ENCODE measurements at places on chromosomes 6 and 20.

GRCh38 chr6:17831135-17831534 is 124.4 kb upstream of the NUP153 start:
- DNase-seq = no peak

- no peak for DNase-seq
Measured at GRCh38 chr6:155523821-155524651, 68.4 kb upstream of the NOX3 start.

DNA sequence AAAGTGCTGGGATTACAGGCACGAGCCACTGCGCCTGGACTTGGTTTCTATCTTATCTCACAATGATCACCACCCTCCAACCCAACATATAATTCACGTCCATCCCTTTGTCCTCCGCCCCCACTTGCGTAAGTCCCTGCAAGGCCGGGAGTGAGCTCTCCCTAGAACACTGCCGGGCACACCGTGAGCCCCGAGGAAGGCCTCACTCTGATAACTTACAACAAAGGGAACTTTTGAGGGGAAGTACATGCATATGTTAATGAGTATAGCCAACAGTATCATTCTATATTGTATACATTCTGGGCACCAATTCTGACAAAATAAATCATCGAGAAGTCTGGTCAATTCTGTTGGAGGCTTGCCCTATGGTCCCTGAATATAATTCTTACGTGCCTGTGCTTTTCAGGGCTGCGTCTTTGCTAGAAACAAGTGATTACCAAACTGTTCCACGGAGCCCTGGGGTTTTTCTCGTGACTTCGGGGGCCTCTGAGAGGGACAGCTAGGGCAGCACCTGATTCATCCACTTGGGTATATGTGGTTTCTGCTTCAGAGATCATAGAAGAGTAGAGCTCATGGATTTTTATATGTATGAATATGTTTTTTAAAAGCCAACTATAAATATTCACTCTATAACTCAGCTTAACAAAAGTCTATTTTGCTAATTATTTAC is 469.8 kb upstream of the AGPAT4 start:
- DNase-seq = no peak

DNA sequence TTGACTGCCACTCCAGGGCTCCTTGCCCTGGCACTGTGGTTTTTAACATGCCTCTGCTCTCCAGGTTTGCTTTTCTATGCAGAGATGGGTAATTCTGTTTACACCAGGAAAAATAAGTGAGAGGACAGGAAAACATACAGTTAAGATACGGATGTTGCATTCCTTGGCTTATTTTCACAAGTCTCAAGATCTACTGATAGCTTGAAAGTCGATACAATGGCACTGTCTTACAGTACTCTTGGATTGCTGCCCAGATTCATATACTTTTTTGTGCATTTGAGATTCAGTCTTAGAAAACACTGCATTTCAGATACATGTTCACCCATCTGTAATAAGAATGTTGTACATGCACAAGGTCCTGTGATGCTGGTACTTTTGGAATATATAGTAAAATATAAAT is 159.6 kb upstream of the FLRT3 start:
- no peak for DNase-seq

- DNase-seq = no peak
Measured at GRCh38 chr20:50693001-50693400, 1.7 kb upstream of the RIPOR3 start.

DNA sequence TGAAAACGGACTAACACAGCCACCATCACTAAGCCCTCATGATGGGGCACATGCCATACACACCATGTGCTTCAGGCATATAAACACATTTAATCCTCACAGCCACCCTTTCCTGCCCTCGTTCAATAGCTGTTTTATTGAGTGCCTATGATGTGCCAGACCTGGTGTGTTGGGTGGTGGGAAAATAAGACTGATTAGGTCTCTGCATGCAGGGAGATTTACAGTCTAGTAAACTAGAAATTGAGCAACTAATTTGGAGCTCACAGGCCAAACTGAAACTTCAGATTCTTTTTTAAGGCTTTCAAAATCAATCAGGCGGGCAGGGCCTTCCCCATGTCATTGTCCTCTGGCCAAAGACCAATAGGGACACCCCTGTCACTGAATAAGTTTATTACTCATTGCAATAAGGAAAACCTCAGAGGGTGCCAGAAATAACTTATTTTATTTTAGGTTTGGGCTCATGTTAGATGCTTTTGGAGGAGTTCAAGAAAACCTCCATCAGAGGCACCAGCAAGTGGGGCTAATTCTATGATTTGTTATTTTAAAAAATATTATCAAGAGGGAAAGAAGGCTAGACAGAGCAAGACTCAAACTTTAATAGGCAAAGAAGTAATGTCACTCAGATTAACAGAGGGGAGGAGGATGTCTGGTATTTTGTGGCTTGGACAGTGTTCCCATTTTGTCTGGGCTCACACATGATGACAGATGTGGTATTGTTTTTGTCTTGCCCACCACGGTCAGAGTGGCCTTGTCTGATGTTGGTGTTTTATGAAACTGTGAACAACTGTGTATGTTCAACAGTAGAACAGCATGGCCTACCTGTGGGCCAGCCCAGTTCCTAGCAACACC is 12.0 kb downstream of the ZFP64 start:
- no peak for DNase-seq

DNA sequence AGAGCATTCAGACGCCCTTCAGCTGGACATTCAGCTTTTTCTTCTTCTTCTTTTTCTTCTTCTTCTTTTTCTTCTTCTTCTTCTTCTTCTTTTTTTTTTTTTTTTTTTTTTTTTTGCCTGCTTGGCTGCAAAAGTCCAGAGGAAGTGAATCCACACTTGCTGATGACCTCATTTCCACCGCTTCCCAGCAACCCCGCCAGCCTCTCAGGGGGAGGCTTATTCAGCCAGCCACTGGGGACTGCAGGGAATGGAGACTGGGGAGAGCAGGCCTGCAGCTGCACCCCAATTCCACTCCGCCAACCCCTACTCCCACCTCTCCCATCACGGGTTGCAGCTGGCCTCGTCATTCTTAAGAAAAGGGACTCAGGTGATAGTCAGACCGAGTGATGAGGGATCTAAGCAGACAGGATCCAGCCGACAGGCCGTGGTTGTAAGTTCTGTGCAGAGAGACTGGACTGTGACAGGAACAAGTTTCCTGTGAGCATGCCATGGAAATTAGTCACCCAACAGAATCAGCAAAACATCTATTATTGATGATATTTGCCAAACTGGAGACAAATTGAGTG is 59.0 kb upstream of the QKI start:
- no peak for DNase-seq

DNA sequence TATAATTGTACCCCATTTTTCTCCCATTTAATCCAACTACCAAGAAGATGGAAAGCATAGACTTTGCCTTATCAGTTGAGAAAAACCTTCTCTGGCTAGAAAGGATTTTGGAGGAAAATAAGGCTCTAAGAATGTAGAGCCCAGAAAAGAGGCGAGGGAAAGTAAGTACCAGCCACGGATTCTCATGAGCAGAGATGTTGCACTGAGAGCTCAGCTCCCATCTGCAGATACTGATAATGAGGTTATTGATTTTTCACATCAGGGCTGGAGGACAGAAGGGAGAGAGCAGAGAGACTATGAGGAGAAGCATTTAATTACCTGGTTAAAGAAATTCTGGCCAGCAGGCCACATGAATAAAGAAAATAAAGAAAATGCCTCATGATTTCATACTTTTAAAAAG is 104.4 kb upstream of the FAM184A start:
- no peak for DNase-seq

GRCh38 chr6:31363811-31364210 is 6.8 kb upstream of the HLA-B start:
- no peak for DNase-seq

GRCh38 chr6:111652156-111652555 is 46.5 kb upstream of the TRAF3IP2 start:
- DNase-seq = no peak

DNA sequence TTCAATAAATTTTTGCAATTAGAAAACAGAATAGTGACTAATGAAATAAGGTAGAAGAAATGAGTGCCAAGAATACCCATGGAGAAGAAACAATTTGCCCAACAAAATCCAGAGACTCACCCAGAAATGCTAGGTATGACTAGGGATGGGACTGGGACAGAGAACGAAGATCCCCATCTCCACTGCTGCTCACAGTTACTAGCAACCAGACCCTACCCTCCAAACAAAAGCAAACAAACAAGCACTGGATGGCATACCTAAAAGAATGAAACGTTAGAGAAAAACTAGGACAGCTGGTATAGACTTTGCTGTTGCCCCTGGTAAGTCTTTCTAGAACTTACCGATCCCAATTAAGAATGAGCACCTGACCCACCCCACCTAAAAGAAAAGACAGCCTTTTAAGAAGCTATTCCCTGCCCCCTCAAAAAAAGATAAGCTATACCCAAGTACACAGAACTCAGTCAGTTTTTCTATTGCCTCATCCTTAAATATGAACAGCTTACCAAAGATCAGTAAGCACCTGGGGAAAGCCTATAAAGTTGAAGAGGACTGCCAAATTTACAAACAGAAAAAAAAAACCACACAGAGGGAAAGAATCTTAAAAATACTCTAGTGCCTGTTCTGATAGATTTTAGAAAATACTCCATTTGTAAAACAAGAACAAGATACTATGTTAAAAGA is 31.7 kb downstream of the REPS1 start:
- DNase-seq = no peak

- no peak for DNase-seq
Measured at GRCh38 chr20:56352345-56353055, 6.3 kb upstream of the FAM210B start.

- DNase-seq = no peak
Measured at GRCh38 chr20:9241721-9242427, 173.0 kb downstream of the PLCB4 start.

GRCh38 chr20:39429726-39430125 is 467.6 kb downstream of the DHX35 start:
- DNase-seq = no peak

- no peak for DNase-seq
Measured at GRCh38 chr6:8074213-8074612, 10.0 kb upstream of the BLOC1S5 start.

DNA sequence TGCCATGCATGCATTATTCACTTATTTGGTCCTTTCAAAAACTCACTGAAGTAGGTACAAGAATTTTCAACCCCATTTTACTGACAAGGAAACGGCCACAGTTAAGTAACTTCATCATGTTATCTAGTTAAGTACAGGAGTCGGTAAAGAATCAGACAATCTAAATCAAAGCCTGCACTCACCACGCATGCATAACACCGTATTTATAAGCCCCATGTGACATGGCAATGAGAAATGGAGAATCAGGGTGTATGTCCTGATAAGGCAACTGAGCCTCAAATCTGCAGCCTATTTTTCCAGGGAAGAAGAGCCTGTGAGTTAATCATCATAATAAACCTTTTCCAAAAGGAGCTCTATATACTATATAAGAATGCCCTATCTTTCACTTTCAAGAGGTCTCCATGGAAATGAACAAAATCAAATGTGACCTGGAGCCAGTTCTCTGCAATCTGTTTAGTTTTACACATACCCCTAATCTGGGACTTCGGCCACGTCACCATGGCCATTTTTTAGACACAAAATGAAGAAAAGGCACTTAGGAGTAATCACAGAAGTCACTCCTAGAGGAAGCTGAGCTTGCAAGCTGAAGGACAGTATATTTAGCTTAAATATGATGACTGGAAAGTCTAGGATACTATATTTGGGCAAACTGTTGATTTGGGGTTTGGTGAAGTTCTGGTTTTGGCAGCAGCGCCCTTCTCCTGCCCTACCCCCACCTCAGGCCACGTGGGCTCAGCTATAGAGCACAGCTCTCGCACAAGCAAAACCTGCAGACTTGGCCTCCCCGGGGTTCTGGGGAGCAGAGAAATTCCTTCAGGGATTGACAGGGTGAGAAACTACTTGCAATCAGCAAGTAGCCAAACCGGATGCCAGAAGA is 19.2 kb downstream of the TRAM2 start:
- DNase-seq = no peak

DNA sequence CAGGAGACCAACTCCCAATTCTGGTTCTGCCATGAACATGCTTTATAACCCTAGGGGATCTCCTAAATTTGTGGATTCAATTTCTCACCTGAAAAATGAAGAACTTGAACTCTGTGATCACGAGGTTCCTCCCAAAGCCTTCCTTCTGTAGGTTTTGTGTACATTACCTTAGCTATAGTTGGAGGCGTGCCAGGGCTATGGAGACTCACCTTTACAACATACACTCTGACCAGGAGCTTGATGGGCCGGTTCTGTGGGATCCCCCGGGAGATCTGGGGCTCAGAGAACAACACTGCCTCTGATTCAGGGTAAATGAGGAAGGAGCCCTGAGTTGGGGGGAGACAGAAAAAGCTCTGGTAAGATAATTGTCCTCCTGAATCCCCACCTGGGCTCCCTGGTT is 34.1 kb downstream of the ERGIC3 start:
- DNase-seq = no peak

Data from stimulated activated CD4-positive, alpha-beta T cell treated with anti-CD3 and anti-CD28 coated beads, TNF-alpha, amount 100 ng/mL, for 1 hour (primary cell).